Ecto neural progenitor cell (in vitro differentiated cells): ENCODE measurements at places on chromosomes 12 and 14.

- DNase-seq = no peak
Measured at GRCh38 chr12:110042264-110042663, 6.1 kb downstream of the C12orf76 start.

- no peak for DNase-seq
Measured at GRCh38 chr14:92770484-92770883, 22.1 kb upstream of the LGMN start.

DNA sequence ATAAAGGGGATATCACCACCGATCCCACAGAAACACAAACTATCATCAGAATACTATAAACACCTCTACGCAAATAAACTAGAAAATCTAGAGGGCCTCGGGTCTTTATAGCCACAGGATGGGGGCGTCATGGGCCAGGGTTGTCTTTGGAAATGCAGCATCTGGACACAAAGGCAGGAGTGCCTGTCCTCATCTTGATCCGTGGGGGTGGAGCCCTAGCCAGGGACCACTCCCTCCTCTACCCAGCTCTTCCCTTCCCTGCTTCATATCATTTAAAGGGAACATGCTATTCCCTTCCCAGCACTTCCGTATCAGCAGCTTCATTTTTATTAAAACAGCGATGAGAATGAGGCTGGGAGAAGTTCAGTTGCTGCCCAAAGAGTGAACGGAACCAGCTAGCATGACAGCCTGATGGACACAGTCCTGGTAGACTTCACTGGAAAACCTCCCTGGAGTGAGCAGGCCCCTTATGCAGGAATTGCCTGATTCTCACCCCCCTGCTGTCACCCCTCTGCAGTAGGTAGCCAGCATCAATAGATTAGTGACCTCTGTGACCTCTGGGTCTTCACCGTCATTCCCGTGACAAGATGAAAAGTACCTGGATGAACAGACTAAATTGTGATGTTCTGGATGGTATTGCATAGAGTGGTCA is 251.4 kb upstream of the RGS6 start:
- DNase-seq = peak; percentile 54

GRCh38 chr14:32197919-32198318 is 3.9 kb upstream of the RNU6-7 start:
- no peak for DNase-seq

GRCh38 chr14:56268039-56268438 is 149.8 kb downstream of the PELI2 start:
- no peak for DNase-seq

DNA sequence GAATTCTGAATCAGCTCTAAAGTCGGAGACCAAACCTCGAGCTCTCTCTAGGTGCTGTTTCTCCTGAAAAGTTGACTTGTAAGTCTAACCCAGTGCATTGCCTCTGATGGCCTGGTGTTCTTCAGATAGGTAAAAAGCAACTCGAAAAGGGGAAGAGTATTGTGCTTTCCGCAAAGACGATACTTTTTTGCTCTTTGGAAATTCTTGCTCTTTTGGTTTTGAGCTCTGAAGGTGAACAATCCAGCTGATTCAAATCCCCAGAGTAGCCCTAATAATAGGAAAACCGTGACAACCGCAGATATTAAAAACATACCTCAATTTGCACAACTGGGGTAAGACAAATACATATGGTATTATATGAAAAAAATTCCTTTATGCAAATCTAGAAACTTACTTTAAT is 447.4 kb downstream of the RAD51B start:
- DNase-seq = no peak

- DNase-seq = no peak
Measured at GRCh38 chr14:88746052-88746451, 46.7 kb downstream of the EML5 start.

DNA sequence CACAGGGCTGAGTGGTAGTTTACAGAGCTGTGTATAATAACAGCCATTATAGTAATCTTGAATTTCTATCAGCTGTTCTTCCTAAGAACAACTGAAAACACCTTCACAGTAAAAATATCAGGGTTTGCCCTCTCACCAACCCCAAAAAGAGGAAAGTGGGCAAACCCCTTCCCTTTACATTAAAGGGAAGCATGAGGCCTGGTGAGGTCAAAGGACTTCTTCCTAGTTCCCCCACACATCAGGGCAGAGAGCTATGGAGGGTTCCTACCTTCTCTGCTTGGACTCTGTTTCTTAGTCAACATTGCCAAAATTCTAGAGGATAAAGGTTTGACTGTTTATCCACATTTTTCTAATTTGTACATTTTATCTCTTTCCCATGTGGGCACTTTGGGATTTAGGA is 4.4 kb upstream of the RPAP3 start:
- no peak for DNase-seq

GRCh38 chr14:56087671-56088471 is 30.3 kb upstream of the PELI2 start:
- DNase-seq = no peak

DNA sequence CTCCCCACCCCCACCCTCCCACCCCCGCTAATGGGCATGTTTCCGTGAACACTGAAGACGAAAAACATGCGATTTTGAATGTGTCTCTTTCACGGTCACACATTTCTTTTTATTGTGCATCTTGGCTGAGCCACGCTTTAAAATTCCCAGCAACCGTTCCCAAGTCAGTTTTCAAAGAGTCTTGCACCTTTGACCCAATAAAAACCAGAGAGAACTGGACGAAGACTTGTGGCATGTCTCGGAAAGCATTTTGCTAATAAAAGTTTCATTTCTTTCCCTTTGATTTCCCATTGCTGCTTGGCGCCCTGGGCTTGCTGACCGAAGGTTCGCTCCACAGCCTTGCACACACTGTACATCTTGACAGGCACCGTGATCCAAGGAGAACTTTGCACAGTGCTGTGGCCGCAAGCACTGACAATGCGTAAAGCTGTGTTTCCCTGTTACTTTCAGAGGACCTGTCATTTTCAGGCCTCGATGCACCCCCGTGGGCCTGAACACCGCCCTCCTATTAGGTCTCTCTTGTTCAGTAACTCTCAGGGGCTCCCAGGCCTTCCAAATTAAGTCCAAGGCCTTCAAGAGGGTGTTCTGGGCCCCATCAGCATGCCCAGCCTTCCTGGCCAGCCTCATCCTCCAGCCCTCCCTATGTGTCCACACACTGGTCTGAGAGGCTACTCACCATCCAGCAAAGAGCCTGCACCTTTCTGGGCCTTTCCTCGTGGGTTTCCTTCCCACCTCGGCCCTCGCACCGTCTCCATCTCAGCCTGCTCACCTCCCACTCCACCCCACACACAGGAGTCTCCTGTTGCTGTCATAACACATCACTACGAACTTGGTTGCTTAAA is 63.4 kb upstream of the DIO3 start:
- DNase-seq = peak; percentile 16

DNA sequence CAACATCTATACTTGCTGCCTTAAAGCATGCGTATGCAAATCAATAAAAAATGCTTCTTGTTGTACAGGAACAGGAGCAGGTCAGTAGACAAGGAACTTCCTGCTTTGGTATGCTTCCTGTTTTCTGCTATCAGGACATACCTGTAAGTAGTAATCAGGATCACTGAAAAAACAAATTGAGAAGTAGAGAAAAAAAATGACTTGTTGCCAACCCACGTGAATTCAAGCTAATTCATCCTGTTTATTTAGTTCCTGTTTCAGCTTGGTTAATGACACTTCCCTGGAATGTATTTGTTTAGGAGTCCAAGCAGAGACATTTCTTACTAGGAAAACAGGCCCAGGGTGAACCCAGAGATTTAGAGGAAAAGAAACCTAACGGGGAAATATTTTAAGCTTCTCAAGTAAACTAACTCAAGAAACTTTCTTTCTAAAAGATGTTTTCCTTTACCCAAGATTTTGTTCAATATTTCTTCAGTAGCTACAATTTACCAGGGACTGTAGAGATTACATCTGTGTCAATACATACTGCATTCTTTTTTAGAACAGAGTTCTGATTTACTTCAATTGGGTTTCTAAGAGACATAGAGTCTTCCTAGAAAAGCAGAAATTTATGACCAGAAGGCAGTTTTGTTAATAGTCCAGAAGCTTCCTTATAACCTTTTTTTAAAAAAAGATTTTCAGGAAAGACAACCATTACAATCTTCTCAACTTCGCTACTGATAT is 124.2 kb downstream of the PAWR start:
- no peak for DNase-seq

GRCh38 chr14:77065851-77066577 is 32.0 kb upstream of the CIPC start:
- no peak for DNase-seq

GRCh38 chr12:71576496-71576895 is 87.2 kb downstream of the ZFC3H1 start:
- no peak for DNase-seq

- DNase-seq = no peak
Measured at GRCh38 chr12:130603396-130603965, 112.6 kb downstream of the RIMBP2 start.

DNA sequence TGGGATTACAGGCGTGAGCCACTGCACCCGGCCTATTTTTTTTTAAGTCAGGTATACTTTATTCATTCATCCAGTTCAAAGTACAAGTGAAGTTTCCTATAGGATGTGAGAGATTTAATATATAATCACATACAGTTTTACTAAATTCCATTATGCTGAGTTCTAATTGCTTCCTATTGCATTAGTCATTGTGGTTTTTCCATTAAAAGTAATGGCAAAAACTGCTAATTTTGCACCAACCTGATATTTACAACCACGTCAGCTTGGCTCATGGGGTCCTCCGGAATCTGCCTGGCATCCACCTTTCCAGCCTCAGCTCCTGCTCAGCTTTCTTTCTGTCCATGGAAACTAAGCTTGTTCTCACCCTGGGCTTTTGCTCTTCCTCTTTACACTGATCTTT is 67.0 kb upstream of the CSRP2 start:
- DNase-seq = no peak

GRCh38 chr12:55060470-55060869 is 40.7 kb downstream of the NEUROD4 start:
- DNase-seq = no peak

- no peak for DNase-seq
Measured at GRCh38 chr12:79848339-79848738, 86.6 kb downstream of the PPP1R12A start.

GRCh38 chr14:68627868-68628604 is 164.8 kb downstream of the ZFP36L1 start:
- peak; percentile 87 for DNase-seq

DNA sequence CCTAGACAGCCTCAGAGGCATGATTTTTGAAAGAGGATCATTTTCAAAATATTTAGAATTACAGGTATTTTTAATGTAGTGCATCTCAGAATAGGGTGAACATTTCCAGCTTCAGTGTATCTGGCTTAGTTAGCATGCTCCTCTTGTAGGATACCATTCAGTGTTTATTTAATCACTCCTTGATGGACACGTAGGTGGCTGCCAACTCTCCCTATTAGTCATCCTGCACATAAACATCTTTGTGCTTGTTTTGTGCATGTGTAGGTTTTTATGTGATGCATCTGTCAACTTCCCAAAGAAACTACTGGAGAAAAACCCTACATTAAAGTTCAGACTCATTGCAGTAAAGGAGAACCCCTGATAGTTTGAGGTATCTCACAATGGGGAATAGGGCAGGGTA is 52.5 kb upstream of the RBM19 start:
- no peak for DNase-seq

GRCh38 chr14:61515436-61516117 is 179.7 kb upstream of the HIF1A start:
- no peak for DNase-seq

GRCh38 chr14:97379091-97379531 is 581.9 kb downstream of the VRK1 start:
- no peak for DNase-seq

DNA sequence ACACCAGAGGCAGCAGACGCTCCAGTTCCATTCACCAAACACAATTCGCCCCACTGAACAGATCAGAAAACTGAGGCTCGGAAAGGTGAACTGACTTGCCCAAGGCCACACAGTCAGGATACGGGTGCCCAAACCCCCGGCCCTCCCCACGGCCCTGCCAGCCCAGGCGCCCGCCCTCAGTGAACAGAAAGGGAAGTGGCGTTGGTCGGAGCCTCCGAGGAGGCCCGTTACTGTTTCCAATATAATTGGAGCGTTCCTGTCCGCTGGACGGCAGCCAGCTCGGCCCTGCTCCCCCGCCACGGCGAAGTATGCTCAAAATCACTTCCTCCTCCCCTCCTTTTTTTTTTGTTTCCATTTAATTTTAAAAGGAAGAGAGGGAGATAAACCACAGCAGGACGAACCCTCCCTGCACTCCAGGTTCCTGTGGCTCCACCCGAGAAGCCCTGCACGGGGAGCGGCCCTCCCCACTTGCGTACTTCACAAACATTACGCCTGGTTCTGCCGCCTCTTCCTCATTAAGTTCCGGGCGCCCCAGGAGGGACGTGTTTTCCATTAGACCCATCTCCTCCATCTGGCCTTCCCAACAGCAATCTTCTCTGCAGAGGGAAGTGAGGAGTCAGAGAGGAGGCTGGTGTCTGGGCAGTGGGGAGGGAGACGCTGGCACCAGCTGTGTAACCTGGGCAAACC is 61.1 kb downstream of the NCOR2 start:
- DNase-seq = no peak

DNA sequence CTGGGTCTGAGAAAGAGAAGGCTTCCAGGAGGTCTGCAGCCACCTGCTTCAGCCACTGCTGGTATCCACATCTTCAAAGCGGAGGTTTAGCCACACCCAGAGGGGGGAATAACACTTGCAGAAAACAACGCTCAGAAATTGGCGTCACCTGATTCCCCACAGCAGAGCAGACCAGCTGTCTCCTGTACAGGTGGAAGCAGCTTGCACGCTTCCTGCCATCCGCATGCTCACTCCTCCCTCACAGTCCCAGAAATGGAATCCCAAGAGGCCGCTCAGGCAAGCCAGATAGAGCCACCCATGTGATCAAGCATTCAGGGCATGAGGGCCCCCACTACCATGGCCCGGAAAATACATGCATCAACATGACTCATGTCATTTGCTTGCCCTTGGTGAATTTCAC is 112.2 kb upstream of the DIO3 start:
- no peak for DNase-seq

DNA sequence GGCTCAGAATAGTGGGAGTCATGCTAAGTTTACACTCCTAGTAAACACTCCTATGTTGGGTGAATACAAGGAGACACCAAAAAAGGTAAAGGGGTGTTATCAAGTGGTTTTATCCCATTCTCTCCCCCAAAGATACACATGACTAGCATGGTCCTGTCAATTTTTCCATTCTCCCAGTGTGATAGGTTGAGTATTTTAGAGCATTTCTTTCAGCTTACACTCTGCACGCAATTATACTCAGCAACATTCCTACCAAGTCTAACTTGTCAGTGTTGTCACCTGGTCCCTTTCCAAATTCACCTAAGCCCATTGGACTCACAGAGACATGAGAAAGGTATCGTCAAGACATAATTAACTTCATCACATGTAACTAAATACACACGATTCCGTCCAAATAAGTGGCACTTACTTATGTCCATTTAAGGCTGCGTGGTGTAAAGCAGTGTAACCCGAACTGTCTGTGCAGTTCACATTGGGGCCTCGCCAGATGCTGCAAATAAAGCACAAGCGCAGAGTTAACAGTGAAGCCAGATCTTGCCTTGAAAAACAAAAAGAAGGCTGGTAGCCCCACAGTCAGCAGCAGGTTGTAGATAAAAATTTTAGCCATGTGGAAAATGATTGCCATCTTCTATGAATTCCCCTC is 159.7 kb downstream of the ANKS1B start:
- DNase-seq = no peak

GRCh38 chr14:32375663-32376062 is 46.6 kb downstream of the AKAP6 start:
- DNase-seq = no peak
